ENCODE measurements at places on chromosomes 7 and 10.

DNA sequence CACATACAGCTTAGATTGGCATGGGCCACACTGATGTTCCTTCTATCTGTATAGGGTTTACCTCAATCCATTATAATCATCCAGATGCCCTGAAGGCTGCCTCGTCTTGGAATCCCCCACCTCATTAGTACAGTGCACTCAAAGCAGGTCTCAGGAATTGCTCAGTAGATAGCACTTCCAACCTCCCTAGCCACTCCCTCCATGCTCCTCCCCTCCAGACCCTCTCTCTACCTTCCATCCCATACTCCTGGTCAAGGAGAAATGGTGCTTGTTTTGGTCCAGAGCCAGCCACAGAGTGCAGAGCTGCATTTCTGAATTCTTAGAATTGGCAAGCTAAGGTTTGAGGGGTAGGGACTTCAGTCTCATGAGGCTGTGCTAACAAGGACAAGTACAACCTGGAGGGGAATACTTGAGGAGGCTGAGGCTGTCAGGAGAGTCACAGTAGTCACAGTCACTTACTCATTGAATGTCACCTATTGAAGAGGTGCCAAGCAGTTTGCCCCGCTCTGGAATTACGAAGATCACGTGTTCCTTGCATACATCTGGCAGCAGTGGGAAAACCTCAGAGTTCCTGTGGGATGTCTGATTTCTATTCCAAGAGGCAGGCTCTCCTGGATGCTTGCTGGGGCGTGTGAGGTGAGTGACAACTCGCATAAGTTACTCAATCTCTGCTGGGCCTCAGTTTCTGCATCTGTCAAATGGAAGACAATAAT lies 60.7 kb upstream of the ZNF746 start:
- DNase-seq, result no peak

- no peak for DNase-seq
Measured at GRCh38 chr7:121558288-121558687, 162.2 kb upstream of the FAM3C start.

GRCh38 chr10:97701438-97702069 lies 12.0 kb upstream of the MARVELD1 start:
- DNase-seq, result peak; percentile 55

DNA sequence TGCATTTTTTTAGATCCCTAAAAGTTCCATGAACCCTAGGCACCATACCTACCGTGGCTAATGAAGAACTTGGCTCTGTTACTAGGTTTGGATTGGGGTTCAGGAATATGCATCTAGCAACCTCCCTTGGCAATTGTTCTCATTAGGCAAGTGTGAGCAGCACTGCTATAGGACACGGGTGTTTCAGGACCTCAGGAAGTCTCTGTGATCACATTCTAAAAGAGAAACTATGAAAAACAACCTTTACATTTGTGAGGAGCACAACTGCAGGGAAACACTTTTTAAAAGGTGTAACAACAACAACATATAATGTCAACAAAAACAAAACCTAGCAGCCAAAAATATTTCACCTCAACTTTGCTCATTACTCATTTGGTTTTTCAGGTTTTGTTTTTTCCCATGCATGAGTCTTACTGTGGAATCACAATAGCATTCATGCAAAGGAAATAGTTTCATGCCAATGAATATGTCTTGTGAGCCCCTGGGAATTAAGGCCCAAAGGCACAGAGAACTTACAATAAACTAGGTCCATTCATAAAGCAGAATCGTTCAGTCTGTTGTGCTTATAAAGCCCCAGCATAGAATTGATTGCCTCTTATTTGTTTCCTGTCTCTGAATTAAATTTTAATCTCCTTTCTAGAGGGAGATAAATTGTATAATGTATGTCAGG lies 255.7 kb upstream of the DGKB start:
- DNase-seq, result no peak

DNA sequence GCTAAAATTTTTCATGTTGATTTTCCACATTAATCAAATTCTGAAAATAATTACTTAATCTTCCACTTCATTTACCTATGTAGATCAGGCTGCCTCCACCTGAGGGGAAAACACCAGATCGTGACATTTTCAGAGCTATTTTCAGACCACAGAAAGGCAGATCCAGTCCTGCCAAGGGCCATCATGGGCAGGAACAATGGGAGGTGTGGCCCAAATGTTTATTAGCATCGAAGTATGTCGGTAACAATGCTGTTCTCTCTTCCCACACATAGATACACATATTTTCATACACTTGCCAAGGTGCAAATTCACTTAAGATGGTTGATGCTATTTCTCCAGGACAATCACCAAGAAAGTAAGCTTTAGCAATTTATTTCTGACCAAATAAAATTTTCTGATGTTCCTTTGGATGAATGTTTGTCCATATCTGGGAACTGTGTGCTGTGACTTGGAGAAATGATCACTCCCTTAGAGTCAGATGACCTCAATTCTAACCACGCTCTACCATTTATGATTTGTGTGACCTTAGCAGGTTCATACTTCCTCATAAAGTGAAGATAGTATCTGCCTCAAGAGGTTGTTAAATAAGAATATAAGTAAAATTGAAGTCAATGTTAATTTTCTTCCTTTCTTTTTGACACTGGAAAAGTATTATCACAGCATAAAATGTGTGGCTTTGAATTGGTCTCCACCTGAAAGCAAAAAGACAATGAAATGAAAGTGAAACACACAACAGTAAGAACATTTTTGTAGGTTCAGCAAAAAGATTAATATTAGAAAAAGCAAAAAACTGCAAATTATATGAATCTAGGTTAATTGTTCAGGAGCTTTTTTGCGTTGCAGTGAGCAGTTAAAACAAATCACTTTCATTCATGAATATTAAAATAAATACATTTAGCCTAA lies 310.4 kb upstream of the PHF14 start:
- no peak for DNase-seq

- no peak for DNase-seq
Measured at GRCh38 chr7:35993113-35993512, 159.9 kb upstream of the EEPD1 start.

- no peak for DNase-seq
Measured at GRCh38 chr10:4623200-4623599, 202.8 kb upstream of the AKR1E2 start.

DNA sequence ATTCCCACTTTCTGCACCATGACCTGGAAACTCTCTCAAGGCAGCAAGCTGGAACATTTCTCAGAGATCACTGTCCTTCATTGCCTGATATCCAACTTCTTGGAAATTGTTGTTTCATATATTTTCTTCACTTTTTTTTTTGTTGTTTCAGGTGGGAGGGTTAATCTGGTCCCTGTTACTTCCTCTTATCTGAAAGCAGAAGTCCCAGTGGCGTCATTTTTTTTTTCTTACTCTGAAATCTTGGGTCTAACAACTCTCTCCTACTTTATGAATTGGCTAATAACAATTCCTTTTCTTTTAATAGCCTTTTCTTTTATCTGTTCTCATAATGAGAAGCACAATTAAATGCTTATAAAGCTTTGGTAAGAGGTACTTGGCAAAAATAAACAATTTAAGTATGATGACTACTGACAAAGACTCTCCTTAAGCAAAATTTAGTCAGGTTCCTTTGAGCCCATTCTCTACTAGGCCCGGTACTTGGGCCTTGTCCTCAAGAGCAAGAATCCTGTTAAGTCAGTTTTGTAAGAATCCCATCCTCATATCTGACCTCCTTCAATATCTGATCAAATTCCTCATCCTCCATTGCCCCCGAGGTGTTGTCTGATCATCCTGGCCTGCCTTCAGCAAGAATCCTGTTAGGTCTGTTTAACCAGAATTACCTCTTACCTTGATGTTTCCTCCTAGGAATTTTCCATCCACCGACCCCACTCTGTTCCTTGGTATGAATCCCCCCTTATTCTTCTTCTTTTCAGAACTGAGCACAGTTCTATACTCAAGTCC lies 11.5 kb upstream of the CC2D2B start:
- no peak for DNase-seq

DNA sequence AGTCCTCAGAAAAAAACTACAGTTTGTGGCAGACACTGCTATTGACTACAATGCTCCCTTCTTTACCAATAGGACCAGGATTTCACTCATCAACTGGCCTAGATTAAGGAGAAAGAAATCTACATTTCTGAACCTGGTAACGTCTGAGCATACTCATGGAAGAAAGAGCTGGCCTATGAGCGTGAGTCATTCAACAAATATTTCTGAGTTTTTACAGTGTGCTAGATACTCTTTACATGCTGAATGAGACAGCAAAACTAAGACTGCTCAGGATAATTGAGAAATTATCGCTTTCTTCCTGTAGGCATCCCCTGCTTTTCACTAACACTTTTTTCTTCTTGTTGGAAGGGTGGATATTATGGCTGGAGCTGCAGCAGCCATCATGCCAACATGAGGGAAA lies 609.7 kb downstream of the TNS3 start:
- peak; percentile 15 for DNase-seq

- no peak for DNase-seq
Measured at GRCh38 chr10:75941223-75941801, 509.9 kb downstream of the LRMDA start.

DNA sequence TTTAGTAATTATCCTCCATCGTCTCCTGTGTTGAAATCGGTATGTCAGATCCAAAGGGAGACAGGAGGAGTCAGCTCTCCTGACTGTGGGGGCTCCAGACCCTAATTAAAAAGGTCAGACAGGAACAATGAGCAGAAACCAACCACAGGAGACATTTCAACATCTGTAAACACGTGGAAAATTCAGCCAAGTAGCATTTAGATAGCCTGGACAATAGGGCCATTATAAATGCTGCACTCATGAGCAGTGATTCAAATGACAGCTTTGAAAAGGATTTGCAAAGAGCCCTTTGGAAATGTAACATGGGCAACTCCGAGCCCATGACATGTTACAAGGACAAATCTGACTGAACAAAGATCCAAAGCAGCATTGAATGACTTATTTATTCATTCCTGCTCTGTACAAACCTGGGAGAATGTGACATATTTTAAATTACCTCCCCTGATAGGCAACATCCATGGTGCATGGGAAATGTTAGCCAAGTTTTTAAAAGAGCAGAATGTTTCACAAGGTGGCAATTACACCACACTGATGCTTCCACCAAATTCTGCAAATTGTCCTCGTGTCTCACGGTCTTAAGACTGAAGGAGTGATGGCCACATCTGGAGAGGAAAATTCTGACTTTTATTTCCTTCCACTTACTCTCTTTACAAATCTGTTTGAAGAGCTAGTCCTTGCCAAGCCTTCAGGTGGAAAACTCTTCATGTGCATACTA lies 113.3 kb upstream of the KMT2E start:
- no peak for DNase-seq

GRCh38 chr10:25294032-25294926 lies 119.5 kb downstream of the GPR158 start:
- no peak for DNase-seq

- DNase-seq, result no peak
Measured at GRCh38 chr7:1848911-1849311, 178.8 kb downstream of the ELFN1 start.

DNA sequence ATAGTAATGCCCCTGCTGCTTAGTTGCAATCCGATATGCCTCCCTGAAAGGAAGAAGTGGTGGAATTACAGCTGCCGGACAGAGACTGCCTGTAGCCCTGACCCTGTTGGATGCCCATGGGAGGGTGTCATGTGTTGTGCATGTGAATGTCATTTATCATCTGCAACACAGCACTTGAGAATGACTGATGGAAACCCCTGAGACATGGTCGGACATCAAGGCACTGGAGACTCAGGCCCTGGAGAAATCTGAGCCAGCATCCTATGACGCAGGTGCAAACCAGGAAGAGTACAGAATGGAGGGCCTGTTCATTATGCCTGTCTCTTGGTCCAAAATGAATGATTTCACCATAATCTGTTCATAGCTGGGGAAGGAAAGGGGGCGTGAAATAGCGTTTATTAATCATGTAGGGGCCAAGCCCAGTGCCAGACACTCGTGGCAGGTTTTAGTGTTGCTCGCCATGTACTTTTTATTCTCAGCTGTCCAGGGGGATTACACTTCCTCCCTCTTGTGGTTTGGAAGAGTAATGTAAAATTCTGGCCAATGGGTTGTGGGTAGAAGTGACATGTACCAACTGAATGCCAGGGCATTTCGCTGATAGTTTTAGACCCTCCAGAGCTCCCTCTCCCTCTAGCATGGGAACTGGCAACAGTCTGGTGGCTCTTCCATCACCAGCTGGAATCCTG lies 23.0 kb upstream of the LEP start:
- no peak for DNase-seq

Data from smooth muscle cell of the brain vasculature (primary cell).